Cardiac fibroblast (primary cell): ENCODE measurements at places on chromosomes 3 and 15.

DNA sequence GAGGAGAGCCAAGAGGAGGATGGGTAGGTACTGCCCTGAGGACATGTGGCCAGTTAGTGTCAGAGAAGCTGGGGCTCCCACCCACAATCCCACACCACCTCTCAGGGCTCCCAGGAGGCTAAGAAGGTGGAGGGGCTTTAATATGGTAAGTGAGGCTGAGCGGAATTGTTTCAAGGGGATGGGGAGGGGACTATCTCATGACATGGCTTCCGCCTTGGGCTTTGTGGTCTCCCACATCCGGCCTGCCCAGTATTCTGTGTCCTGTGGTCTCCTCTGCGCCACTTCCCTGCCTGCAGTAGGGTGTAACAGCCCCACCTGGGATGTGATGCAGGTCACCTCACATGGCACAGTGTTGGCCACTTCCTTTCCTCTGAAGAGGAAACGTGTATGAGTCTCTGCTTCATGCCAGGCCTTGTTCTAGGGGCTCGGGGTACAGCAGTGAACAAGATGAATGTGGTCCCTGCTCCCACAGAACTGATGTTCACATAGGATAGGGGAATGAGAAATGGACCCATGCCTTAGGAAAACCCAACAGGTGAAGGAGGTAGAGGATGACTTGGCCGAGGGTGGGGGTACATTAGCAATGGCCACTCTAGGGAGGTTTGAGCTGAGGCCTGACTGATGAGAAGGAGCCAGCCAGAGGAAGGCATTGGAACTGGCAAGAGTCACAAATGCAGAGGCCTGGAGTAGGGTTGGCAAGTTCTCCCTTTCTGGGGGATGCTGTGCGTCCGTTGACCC is 3.2 kb downstream of the NEIL1 start:
- DNase-seq, result no peak

- DNase-seq, result no peak
Measured at GRCh38 chr15:50933341-50933740, 24.9 kb downstream of the AP4E1 start.

DNA sequence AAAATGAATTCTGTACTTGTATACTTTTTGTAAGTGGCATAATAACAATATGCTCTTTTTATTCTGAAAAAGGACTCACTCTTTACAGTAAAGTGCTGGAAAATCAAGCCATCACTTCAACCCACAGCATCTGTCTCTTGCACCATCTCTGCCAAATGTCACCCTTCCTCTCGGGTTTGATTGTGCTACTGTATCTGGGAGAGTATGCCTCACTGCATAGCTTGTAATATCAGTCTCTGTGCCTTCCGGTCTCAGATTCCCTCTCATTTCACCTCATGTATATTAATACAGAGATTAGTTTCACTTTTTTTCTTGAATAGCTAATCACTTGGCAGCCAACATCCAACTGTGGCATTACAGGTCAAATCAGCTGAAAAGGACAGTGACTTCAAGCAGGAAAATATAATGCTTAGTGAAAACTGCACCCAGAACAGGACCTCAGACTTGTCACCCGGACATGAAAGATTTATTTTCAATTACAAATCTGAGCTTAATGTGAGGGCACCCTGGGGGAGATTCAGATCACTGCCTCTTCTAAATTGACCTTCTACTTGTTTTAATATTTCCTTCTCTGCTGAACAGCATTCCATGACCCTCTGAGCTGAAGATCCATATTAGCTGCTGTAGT is 605.8 kb upstream of the NAALADL2 start:
- no peak for DNase-seq

GRCh38 chr3:138332472-138333073 is 2.9 kb upstream of the NME9 start:
- peak; percentile 70 for DNase-seq

DNA sequence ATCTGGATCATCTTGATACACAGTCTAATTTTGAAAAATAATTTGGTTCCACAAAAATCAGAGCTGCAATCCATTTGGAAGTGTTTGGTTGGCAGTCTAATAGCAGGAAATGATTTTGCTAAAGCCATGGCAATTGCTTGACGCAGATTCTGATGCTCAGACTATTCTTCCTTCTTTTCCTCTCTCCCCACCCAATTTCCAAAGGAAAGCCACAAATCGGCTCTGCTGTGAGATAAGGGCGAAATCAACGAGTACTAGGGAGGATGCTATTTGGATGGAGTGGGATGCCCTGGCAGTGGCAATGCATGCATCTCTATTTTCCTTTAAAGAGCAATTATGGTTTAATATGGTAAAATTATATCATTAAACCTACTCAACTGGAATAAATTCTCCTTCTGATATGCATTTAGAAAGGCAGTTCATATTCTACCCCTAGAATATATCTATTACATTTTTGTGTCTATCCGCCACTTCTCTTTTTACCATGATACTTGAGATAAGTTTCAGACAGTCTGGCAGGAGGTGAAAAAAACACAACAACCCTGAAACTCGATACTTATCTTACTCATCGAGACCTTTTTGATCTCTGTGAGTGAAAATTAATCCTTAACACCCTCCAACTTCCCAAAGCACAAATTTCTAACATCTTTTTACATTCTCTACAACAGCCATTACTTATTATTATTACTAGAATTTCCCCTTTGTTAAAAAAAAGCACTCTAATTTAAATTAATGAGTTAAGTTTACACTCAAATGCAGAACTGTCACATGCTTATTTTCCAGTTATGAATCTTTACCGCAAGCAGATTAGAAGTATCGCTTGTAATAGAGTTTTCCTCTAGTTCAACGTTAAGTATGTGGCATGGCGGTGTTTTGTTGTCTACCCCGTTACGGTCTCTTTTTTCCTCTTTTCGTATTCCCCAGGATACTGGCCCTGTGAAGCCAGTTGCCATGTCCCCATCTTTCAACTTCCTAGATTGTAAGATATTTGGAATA is 433.3 kb downstream of the FOXP1 start:
- DNase-seq, result no peak

- DNase-seq, result peak; percentile 67
Measured at GRCh38 chr3:100089812-100090668, 24.3 kb downstream of the FILIP1L start.
